IgD-negative memory B cell (primary cell): ENCODE measurements at places on chromosomes 13 and 19. TPM values are rescaled to one million over a fixed set of nuclear protein-coding genes. Genes with fewer than 3 reads are reported as not detected.

COL4A2 gene
- not detected for polyA plus RNA-seq

OLFM4 gene
- not detected for polyA plus RNA-seq

ZNF724 gene
- 1.8 TPM for polyA plus RNA-seq

LHB gene
- 0.78 TPM for polyA plus RNA-seq

CCNE1 gene
- polyA plus RNA-seq: 0.55 TPM

NKPD1 gene
- not detected for polyA plus RNA-seq
